Ascending aorta (tissue), 2 donors: ENCODE measurements at places on chromosomes 2 and 18.

DNA sequence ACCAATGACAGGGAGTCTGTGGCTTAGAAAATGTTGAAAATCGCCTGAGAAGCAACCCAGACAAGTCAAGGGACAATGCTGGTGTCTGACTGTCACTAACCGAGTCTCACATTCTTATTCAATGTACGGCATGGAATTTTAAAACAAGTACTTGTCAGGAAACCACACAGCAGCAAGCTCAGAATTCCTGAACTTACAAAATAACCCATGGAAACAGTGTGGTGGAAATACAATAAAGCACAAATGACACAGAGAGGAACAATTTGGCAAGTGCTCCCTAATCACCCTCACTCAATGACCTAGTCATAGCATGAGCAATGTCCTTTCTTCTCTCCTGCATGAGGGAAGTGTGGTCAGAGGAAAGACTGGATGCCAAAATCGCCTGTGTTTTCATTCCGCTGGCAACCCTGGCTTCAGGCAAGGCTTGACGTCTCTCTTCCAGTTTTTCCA, 154.0 kb downstream of the SATB2 start:
- DNase-seq, result peak; percentile 25

- no peak for DNase-seq
Observed at GRCh38 chr18:50034029-50034428, 160.9 kb downstream of the MYO5B start.

- no peak for DNase-seq
Observed at GRCh38 chr2:58497168-58497567, 256.0 kb upstream of the FANCL start.

- no peak for DNase-seq
Observed at GRCh38 chr2:19476327-19476726, 117.9 kb upstream of the OSR1 start.

- DNase-seq, result no peak
Observed at GRCh38 chr18:51447351-51448342, 250.2 kb upstream of the MEX3C start.

DNA sequence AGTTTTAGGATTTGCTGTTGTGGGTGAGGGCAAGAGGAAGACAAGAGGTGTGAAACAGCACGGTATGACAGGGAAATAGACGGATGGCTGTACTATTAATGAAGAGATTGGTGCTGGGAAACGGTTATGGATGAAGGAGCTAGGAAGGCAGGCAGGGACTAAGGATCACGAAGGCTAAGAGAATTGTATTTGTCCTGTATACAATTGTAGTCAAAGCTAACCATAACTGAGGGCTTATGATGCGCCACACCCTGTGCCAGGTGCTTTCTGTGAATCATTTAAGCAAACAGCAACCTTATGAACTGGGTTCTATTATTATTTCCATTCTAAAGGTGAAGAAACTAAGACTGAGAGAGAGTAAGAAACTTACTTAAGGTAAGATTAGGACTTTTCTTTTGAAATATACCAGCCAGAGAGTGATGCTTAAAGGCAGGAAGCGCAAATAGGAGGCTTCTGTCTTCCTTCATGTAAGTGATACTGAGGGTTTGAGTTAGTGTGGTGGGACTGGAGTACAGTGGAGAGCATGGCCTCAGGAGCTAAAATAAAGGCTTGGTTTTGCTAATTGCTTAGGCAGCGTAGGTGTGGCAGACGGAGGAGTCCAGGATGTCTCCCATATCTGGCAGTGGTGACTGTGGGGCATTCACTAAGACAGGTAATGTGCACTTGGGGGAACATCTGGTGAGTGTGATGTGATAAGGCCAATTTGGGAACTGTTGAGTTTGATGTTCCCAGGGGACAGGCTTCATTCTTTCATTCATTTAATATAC, 85.8 kb downstream of the PLEKHM3 start:
- DNase-seq, result no peak
